Spleen (tissue), 13 donors: ENCODE measurements at places on chromosomes 1 and 21. TPM values are rescaled to one million over a fixed set of nuclear protein-coding genes. Genes with fewer than 3 reads are reported as not detected.

DNA sequence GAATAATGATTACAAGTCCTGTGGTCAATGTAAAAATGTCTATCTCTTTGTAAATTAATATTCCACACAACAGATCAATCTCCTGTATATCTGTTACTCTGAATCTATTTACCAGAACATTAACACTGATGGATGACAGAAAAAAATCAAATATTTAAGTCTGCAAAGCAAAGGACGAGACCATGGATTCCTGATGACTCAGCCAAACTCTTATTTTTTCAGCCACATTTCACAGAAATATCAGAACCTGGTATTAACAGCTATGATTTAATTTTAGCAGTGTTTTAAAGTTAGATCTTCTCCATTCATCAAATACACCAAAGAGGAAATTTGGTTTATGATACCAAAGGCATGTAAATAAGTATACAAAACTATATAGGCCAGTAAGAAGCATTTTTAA is 46.1 kb downstream of the FAF1 start:
- peaks cover 24% of the 10 kb centered on the region for H3K4me1 ChIP-seq
- H3K27ac ChIP-seq, result no peak overlapping the region
- H3K27me3 ChIP-seq, result no peaks in the 10 kb centered on the region
- no peak overlapping the region for H3K4me3 ChIP-seq

DNA sequence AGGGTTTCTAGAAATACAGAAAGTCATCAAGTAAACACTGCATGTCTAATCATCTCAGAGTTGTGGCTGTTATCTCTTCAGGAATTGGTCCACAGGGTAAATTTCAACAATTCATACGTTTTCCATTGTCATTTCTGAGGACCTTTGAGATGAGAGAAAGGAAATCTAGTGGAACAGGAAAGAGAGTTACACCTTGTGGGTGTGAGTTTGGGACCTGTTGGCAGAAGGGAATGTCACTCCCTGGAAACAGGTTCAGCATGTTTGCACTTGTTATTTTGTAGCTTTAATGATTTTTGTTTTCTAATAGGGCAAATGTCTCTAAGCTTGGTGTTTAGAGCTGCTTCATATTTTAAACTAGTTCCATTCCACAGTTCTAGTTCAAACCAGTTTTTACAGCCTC is 5.6 kb downstream of the TMEM167B start:
- H3K4me3 ChIP-seq, result no peak overlapping the region
- no peak for DNase-seq
- H3K27me3 ChIP-seq, result no peaks in the 10 kb centered on the region
- no peak overlapping the region for H3K27ac ChIP-seq
- H3K4me1 ChIP-seq, result peaks cover 57% of the 10 kb centered on the region
- peaks cover 52% of the 10 kb centered on the region for H3K36me3 ChIP-seq

The CHRNB2 gene
- total RNA-seq, result not detected

The RBM11 gene
- 3.7 TPM for total RNA-seq

The DIRAS3 gene
- total RNA-seq, result 1.3 TPM
